ENCODE measurements at places on chromosomes 7 and 10.

- no peak for DNase-seq
Observed at GRCh38 chr7:28799619-28800018, 158.5 kb downstream of the TRIL start.

DNA sequence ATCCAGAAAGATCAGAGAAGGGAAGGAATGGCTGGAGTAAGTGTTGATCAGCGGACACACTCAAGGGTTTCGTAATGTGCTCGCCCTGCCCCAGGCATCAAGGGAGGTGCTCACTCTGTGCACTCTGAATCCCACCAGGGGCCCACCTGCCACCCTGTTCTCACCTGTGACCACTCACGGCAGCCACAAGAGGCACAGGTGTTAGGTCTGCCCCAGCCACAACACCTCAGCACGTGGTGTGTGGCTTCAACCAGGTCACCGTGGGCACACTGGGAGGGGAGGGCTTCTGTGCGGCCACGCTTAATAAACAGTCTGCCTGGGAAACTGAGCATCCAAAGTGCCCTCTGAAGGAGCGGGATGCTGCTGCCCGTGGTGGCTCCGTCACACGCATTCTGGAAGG is 49.8 kb downstream of the CUX1 start:
- no peak for DNase-seq

DNA sequence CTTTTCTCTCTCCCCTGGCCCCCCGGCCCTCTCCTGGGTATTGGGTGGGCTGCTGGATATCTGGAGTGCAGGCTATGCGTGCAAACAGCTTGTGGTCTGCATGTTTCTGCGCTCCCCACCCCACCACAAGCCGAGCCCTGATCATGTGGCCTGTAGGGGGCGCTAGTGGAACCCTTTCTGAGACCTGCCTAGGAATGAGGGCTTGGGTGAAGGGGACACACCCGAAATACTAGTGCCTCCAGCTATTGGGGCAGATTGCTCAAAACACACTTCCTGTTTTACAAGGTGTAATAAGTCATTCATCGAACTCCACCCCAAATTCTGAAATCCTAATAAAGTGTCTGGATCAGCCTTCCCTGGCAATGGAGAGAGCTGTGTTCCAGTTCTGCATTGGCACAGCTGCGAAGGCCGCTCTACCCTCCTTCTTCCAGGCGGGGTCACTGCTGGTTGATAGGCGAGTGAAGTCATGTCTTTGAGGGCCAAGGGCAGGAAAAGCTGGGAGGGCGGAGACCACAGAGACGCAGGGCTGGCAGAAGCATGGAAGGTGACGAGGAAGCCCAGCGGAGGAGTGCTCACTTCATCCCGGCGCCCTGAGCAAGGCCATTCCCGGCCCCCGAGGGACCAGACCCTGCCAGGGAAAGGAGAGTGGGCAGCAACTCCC is 19.8 kb upstream of the PRRT4 start:
- no peak for DNase-seq

- DNase-seq: no peak
Observed at GRCh38 chr10:12019283-12019971, 23.2 kb downstream of the UPF2 start.

DNA sequence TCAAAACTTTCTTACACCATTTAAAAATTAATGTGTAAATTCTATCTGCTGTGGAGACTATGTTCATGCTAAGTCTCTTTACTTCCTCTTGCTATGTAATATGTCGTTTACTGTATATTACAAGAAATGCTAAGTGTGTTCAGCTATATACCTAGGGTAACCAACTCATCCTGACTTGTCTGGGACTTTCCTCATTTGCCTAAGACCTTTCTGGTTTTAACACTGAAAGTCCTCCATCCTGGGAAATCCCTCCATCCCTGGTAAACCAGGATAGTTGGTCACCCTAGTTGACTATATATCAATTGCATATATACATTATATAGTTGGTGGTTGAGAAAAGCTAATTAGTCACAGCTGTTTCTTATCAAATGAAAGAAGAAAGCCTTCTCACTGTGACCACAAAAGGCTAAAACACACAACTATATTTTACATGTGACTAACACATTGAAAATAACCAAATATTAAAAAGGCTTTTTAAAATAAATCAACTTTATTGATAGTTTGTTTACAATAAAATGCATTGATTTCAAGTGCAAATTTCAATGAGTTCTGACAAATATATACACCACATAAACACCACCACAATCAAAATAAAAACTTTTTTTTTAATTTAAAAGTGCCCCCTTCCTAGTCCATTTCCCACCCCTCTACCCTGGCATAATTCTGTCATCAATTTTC is 167.7 kb upstream of the INHBA start:
- no peak for DNase-seq

GRCh38 chr7:100632951-100633717 is 8.2 kb downstream of the TFR2 start:
- DNase-seq: peak; percentile 34

DNA sequence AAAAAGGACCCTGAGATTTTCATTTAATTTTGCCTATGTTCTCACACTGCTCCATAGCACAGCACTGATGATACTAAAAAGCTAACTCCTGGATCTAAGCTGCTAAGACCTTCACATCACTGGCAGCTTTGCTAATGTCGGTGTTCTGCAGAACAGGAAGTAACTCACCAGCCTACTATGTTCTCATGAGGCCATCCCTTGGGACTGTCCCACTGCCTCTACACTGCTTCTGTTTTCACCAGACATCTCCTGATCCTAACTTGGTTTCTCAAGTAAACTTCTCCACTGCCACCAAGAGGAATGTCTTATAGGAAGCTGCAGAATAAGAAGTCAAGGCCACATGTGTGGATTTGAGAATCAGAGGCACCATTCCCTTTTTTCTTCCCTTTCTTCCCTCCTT is 15.1 kb downstream of the HTR7 start:
- no peak for DNase-seq

DNA sequence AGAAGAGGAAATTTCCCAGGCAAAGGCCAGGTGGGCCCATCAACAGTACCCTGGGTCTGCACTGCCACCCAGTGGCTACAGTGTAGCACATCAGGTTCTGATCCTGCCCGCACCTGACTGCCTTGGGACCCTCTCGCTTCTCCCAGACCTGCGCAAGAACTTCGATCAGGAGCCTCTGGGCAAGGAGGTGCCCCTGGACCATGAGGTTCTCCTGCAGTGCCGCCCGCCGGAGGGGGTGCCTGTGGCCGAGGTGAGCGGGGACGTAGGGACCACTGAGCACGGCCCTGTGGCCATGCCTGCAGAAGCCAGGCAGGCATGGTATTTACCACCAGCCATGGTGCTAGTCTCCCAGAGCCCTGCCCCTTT is 33.9 kb upstream of the SLC29A3 start:
- DNase-seq: peak; percentile 35

- no peak for DNase-seq
Observed at GRCh38 chr7:30032310-30033125, 4.3 kb downstream of the PLEKHA8 start.

GRCh38 chr7:28298870-28299518 is 113.3 kb upstream of the CREB5 start:
- DNase-seq: no peak

- no peak for DNase-seq
Observed at GRCh38 chr7:48298779-48299178, 127.5 kb downstream of the ABCA13 start.

- DNase-seq: no peak
Observed at GRCh38 chr7:50475340-50475739, 25.2 kb upstream of the FIGNL1 start.

GRCh38 chr7:14505906-14506305 is 396.6 kb downstream of the DGKB start:
- DNase-seq: no peak

GRCh38 chr7:42070068-42070467 is 166.9 kb downstream of the GLI3 start:
- no peak for DNase-seq

DNA sequence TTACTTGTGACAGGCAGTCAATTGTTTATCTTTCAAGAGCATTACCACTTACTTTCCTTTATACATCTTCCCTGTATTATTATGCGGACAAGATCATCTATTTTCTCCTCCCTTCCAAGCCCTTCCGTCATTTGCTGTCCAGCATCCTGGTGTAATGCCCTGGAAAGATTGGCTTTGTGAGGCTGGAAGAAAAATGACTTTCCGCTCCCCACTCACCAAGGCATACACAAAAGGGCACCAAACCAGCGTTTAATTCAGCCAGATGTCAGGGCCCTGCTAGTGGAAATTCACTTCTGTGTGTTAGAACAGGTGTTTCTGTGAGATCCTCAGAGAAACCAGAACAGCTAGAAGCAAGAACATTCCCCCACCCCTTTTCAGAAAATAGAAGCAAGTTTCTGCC is 128.1 kb upstream of the NANOS1 start:
- DNase-seq: no peak

DNA sequence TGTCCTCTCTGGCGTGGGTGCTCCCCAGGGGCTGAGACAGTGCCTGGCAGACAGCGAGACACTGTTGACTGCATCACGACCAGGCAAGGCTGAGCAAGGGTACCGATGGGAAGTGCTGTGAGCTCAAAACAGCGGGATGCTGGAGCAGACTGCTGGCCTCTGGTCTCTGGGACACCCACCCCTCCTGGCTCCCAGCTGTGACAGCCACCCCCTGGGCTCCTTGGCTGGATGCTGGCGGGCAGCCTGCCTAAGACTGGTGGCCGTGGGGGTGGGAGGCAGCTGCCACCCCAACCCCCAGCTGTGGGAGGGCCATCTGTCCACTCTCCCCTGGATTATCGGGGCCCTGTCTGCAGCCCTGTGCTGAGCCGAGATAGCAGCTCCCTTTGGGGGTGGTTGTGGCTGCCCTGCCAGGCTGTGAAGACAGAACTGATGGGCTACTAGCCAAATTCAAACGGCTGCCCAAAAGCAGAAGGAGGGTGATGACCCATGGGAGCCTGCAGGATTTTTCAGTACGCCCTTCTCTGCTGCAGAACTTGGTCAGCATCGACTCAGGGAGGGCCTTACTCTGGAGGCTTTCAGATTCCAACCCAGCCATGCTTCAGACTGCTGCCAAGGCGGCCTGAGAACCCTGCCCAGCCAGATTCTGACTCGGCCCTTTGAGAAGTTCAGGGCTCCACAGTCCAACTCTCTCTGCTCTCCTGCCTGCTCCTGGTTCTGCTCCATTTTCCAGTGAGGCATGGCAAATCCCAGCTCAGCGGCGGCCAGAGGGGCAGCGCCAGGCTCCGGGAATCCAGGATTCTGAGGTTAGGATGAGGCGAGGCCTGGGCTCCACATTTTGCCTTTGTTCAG is 125.3 kb downstream of the NEURL1 start:
- no peak for DNase-seq

- DNase-seq: no peak
Observed at GRCh38 chr7:119996634-119997033, 276.3 kb upstream of the KCND2 start.

DNA sequence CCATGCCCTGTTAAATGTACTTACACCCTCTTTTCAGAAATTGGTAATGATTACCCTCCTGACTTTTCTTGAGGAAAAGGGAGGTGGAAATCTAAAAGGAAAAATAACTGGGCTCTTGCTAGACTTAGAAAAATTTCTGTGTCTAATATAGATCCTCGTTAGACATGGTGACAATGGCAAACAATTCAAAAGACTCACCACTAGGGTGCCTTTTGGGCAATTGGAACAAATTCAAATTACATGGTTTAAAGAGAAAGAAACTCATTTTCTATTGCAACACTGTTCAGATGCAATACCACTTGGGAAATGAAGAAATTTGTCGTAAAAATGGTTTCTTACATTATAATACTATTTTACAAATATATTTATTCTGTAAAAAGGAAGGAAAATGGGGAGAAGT is 950.1 kb downstream of the GRM8 start:
- no peak for DNase-seq

- no peak for DNase-seq
Observed at GRCh38 chr7:28733035-28733434, 225.1 kb downstream of the TRIL start.

GRCh38 chr10:29736366-29737073 is 101.7 kb upstream of the SVIL start:
- peak; percentile 16 for DNase-seq

DNA sequence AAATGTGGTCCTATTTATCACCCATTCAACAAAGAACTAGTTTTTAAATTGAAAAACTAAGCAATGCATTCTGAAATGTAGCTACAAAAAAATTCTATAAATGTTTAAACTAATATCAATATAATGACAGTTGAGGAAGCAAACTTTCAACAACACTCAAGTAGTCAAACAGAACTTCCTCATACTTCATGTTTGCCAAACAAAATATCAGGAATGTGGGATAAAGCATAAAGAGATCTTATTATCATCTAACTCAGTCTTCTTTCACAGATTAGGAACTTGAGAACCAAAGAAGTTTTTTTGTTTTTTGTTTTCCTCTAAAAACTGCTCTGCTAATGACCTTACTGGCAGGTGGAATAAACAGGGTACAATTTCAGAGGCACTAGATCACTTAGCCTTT is 116.2 kb downstream of the JAZF1 start:
- DNase-seq: no peak

DNA sequence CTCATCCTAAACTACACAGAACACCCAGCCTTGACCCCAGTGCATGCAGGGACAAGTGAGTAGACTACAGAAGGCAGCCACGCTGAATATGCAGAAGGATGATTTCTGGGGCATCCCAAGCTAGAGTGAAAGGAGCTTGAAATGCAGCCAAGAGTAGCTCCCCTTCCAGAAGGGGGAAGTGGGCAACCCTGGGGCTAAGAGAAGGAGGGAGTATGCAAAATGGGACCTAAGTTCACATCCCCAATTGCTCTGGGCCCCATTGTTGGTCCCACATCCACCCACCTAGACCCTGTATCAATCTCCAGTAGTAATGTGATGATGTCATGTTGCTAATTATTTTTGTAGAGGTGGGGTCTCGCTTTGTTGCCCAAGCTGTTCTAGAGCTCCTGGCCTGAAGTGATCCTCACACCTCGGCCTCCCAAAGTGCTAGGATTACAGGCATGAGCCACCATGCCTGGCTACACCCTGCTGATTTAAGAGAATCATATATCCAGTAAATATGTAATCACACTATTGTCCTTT is 5.6 kb upstream of the PSTK start:
- no peak for DNase-seq

DNA sequence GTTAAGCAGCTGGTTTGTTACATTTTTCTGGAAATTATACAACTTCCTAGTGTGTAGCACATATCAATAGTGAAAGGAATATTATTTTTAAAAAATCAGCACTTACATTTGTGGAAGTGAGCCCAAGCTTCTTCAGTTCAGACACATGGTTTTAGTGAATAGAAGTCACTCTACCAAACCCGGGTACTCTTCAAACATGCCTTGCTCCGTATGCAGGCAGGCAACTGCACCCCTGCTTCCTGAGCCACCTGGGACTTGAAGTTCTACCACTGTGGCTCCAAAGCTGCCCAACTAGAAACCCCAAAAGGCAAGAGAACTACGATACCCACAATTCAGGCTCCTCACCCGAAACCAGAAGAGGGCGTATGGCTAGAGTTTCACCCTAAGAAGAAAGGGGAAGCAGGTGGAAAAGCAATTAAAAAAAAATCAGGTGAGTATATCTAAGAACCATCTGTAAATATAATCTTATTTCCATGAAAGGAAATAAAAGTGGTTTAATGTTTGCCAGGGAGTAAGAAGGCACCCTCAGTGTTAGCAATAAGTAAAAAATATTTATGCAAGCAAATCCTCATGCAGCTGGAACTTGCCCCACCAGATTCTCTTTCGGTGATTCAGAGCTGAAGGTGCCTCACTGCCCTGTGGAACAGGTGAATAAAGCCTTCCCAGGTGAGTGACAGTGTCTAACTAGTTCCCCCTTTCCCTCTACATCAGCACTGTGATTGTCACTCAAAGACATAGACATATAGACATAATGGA is at the start of gene MACC1:
MACC1 (minus strand) TSS at position 192 of the 756 bp plus-strand sequence. CDS start 55,522 bp downstream, outside the sequence.
- peak; percentile 11 for DNase-seq

- no peak for DNase-seq
Observed at GRCh38 chr7:42479816-42480633, 243.0 kb upstream of the GLI3 start.

GRCh38 chr10:17650416-17650815 is 6.5 kb downstream of the STAM start:
- DNase-seq: no peak

GRCh38 chr7:23980081-23980480 is 270.1 kb downstream of the STK31 start:
- DNase-seq: no peak

Measured in CD8-positive, alpha-beta T cell (primary cell).